Uterus (tissue), 4 donors: ENCODE measurements at places on chromosomes 7 and 10. TPM values are rescaled to one million over a fixed set of nuclear protein-coding genes. Genes with fewer than 3 reads are reported as not detected.

DNA sequence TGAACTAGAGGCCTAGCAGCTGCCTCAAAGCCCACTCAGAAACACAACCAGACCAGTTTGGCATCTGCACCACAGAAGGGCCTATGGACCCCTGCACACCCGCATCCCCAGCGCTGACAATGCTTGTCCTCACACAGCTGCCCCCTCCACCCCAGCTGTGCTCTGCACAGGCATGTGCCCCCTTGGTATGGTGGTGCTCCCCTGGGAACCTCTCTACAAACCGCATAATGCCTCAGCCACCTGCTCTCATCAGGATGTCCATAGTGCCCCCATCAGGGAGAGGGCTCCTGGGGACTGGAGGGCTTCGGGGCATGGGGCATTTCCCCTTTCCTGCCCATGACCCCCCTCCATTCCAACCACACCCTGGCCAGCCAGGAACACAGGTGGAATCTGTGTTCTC lies 347.5 kb downstream of the GRID1 start:
- DNase-seq: no peak

- no peak for DNase-seq
These were observed 168.1 kb upstream of the MALRD1 start for GRCh38 chr10:18880530-18880929.

DNA sequence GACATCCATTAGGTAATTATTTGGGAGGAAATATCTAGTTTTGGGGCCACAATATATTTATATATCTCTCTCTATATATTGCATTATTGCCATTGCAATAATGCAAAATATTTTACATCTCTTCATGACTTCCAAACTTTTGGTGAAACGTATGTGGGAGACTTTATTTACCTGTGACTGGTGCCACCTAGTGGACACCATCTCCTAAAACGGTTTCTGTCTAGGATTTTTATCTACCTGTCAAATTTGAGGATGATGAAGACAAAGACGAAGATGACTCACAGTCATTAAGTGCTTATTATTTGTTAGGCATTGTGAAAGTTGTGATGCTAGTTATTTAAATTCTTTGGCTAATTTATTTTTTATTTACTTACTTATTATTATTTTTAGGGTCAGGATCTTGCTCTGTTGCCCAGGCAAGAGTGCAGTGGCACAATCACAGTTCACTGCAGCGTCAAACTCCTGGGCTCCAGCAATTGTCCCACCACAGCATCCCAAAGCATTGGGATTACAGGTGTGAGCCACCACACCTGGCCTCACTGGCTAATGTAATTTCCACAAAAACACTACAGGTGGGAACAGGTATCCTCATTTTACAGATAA lies 18.7 kb upstream of the CBLL1 start:
- DNase-seq: peak; percentile 61

DNA sequence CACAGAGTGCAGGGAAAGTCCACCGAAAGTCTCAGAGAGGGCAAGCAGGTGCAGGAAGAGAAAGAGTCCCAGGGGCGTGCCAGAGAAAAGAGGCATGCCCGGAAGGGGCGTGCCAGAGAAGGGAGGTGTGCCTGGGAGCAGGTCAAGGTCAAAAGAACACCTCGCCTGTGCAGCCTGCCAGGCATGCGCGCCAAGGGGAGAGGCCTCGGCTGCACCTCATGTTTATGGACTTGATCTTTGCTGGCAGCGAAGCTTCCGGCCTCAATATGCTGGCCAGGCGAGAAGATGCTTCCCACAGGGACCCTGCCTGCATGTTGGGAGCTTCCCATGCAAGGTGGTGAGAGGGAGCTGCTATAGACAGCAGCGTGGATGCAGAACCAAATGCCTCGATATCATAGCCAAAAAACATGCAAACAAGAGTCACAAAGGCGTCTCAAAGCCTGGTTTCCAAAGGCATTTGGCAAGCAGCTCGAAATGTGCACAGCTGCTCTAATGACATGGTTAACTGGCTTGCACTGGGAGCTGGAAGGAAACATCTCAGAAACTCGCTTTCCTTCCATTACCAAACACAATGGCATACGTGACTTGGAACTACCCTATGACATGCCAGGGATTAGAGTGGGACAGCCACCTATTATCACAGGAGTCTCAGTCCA lies 192.5 kb upstream of the PPP2R2D start:
- no peak for DNase-seq

- no peak for DNase-seq
These were observed 15.9 kb downstream of the GBF1 start for GRCh38 chr10:102261196-102261595.

DNA sequence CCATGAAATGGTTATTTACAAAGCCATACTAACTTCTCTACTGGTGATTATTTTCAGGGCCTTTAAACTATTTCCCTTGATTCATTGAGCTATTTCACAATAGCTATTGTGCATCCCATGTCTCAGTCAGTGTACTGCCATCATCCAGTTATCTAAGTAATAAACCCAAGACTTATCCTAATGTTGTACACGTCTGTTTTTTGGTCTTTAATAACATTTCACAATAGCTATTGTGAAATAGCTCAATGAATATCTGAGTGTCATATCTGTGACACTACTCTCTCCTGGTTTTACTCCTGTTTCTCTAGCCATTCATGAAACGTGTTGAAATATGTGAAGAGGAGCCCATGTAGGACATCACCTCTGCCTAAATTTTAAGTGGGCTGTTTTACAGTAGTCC lies 36.5 kb upstream of the TMEM140 start:
- DNase-seq: no peak

- DNase-seq: no peak
These were observed 637.5 kb upstream of the GALNT17 start for GRCh38 chr7:70494225-70495032.

DNA sequence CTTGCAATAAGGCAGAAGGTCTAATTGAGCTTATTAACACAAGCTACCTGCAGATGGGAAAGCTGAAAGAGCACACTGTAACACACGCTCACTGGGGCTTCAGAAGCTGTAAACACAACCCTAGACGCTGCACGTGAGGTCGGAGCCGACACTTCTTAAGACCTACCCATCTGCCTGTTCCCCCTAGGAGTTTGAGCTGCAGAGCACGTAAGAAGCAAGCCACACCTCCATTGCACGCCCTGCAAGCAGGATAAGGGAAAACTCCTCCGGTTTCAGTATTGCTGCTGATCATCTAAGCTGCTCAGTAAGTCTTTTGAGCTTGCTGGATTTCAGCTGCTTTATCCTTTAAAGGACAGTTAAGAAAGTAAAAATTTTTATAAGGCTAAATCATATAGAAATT lies 244.0 kb upstream of the ZWINT start:
- DNase-seq: no peak

- DNase-seq: no peak
These were observed 36.2 kb downstream of the WBP1L start for GRCh38 chr10:102779680-102780526.

DNA sequence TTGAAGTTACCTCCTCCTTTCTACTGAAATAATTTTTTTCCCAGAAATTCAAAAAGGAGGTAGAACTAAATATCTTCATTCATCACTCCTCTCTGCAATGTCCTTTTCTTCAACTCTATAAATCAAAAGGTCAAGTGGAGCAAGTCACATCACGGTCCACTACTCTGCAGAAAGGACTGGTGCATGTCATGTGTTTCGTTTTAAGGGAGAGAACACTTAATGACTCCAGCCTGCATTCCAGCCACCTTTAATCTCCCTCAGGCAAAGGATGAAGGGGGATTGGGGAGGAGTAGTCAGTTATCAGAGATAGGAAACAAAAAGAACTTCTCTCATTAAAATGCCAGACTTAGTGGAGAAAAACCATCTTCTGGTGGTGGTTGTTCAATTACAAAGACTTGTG lies 78.9 kb downstream of the ANK3 start:
- no peak for DNase-seq

- DNase-seq: peak; percentile 80
These were observed 120.9 kb downstream of the C10orf105 start for GRCh38 chr10:71598621-71599055.

DNA sequence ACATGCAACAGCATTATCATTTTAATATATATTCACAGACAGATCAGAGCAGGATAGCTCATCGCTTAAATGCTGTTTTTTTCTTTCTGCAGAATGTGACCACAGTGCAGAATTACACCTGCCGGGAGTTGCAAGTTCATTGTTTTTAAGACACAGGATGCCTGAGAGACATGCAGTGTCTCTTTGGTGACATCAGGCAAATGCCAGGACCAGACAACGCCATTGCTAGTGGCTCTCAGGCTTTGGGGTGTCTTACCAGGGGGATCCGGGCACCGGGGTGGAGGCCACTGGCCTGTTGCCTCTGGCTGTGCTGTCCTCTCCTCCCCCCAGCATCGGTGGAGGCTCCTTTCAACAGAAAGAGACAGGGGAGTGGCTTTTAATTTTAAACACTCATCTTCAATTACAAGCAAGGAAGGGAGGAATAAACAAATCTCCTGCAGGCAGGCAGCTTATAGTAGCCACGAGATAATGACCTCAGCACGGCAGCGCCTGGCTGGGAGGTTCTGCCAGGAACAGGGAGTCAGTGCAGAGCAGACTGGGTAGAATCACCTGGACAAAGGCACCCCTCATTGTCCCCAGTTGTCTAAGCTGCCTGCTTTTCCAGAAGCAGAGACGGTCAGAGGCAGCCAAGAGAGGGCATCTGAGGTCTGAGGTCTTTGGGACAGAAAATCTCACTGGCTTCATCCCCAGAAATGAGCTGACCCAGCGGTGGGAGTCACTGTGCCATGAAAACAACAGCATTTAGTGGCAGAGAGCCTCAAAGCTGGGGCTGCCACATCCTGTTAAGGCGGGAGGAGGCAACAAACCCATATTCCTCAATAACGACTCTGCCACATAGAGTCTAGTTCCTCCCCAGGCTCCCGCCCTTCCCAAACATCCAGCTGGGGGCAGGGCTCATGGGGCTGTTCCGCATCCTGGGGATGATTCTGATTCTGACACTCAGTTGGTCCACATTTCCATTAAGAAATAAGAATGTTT lies 148.4 kb downstream of the TCERG1L start:
- DNase-seq: no peak

DNA sequence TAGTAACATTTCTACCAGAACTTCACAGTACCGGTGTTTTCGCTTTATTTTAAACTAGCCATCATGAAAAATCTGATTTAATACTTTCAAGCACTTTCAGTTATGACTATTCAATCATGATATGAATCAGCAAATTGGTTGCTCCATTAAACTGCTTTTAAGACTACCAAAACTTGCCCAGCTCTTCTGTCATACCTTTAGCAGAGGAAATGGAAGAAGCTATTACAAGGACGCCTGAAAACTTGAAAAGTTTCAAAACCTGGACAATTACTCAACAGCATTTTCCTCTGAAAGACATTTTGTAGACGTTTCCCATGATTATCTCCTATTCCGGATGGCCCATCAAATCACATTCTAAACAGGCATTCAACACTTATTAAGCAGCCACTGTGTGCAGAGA lies 2.0 kb downstream of the JAZF1 start:
- no peak for DNase-seq

GRCh38 chr7:108839076-108839475 lies 269.4 kb downstream of the DNAJB9 start:
- DNase-seq: no peak

DNA sequence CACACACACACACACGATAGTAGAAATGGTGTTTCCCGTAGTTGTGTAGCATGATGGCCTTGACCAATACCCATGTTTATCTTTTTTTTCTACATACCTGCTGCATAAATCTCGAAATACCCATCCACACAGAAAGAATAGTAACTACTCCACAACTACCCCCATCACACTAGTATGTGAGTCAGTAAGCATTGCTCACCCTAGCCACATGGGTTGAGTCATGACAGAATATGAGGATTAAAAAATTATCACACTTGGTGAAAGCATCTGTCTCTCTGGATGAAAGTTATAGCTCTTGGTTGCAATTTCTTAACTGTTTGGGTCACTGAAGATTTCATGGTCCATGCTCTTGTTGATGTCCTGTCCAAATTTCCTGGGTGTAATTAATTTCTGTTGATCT lies 103.4 kb upstream of the MDFIC start:
- DNase-seq: no peak

DNA sequence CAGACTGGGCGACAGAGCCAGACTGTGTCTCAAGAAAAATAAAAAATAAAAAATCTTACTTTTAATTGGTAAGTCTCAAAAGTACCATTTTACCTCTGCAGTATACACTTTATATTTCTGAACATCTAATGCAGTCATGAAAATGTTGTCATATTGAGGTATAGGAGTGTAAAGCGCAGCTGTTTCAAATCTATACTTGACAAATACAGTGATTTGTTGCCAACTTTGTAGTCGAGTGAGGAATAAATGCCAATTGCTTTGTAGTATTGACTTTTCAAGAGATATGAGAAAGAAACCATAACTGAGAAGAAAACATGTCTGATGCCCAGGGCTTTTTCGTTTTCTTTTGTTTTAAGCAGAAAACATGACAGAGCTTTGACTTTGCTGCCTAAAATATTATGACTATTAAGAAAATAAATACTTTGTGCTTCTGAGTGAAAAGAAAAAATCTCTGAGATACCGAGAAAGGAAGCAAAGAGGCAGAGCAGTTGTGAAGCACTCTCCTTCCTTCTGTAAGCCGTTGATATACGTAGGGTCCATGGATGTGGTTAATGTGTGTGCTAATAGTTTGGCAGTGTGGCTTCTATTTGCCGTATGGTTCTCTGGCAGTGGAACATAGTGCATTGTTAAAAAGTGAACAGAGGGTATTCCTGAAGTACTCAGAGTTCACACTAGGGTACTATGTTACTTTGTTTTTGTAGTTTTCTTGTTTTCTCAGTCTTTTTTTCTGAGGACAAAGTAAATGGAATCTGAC lies 38.2 kb downstream of the AVL9 start:
- no peak for DNase-seq

DNA sequence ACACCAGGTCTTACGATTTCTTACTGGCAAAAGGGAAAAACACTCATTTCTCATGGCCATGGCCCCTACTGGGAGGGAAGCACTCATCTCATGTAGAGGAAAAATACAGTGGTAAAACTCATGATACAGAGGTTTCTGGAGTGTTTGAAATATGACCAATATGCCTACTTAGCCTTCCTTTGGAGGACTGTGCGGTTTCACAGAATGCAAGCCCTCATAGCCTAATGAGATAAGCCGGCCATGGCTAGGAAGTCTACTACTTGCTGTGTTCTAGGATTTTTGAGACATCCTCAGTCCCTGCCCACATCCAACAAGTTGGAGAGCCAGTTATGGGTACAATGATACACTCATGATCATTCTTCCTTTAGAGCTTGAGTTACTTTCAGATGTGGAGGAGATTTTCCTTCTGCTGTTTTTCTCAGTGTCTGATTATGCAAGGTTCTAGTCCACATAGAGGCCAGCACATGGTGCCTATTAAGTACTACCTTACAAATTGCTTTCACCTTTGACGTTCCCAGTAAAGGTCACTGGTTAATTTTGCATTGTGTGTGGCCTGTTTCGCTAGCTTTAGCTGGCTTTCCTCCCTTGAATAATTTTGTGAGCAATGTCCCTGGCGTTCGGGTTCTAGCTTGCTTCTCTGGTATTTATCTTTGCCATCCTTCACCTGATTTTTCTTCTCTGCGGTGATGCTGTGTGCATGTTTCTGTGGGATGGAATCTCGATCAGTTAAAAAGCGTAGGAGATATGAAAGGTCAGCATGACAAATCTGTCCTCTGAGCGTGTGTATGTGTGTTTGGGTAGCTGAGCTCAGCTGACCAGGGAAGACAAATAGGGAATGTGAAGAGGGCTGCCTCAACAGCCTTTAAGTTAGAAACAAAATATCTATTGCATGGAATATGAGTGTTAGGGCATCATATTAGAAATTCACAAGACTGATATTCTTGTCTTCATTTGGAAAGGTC lies 295.4 kb downstream of the LRMDA start:
- DNase-seq: no peak

- no peak for DNase-seq
These were observed 165.0 kb downstream of the BAMBI start for GRCh38 chr10:28842321-28842720.

FAM24B gene
- not detected for total RNA-seq

CUX1 gene
- 58.2 TPM for total RNA-seq

CCDC126 gene
- total RNA-seq: 28.2 TPM

SAP25 gene
- not detected for total RNA-seq

NKX1-2 gene
- total RNA-seq: not detected

STRIP2 gene
- 2.2 TPM for total RNA-seq
